ENCODE measurements at places on chromosomes 5 and 9.

DNA sequence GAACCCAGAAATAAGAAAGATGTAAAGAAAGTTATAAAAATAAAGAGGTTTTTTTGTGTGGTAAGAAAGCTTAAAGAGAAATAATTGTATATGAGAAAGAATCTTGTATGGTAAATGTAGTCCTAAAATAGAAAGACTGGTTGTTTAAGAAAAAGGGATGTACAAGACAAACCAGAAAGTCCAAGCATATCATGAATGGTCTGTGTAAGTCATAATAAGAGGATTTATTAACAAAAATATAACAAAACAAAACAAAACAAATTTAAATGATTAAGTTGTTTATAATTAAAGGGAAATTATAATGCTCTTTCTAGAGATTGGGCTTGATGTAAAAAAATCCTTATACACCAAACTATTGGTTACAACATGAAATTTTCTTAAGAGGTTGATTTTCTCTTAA, 590.4 kb upstream of the PTGER4 start:
- DNase-seq: no peak

- DNase-seq: no peak
Measured at GRCh38 chr5:135565266-135565665, 13.5 kb downstream of the CXCL14 start.

GRCh38 chr5:131749138-131749537, 47.7 kb downstream of the FNIP1 start:
- no peak for DNase-seq

DNA sequence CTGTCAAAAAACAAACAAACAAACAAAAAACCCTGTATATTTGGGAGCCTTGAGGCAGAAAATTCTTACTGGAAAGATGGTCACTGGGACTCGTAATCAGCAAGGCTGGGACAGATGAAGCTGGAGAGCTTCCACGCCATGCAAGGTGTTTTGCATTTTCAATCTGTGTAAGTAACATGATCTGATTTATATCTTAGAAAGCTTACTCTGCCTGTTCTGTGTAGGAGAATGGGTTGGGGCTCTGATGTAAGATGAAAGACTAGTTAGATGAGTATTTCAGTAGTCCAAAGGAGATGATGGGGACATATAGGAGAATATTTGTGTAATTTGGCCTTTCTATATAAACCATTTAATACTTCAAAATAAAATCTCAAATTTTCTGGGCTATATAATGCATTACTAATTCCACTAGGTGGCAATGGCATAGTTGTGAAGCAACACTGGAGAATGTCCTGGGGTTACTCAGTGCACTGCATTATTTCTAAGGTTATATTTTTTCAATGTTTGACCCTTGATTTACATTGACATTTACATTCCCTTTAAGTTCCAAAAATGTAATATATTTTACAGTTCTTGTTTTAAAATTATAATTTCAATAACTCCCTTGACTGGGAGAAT, 21.9 kb upstream of the FSD1L start:
- DNase-seq: no peak

- DNase-seq: no peak
Measured at GRCh38 chr5:170606941-170607340, 103.1 kb downstream of the KCNIP1 start.

DNA sequence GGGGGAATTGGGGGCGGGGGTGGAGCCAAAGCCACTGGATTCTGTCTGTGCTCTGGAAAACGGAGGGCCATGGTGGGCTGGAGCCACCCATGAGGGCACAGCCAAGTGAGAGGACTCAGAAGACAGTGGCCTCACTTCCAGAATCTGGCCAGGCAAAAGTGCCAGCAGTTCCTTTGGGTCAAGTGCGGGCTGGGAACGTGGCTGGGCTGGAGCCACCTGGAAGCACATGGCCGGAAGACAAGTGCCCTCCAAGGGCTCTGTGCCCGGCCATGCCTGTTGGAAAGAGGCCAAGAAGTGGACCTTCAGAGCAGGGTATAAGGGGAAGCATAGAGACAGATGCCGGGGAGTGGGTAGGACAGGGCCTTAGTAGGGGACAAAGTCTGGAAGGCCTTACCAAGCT, 11.7 kb upstream of the SH3PXD2B start:
- no peak for DNase-seq

DNA sequence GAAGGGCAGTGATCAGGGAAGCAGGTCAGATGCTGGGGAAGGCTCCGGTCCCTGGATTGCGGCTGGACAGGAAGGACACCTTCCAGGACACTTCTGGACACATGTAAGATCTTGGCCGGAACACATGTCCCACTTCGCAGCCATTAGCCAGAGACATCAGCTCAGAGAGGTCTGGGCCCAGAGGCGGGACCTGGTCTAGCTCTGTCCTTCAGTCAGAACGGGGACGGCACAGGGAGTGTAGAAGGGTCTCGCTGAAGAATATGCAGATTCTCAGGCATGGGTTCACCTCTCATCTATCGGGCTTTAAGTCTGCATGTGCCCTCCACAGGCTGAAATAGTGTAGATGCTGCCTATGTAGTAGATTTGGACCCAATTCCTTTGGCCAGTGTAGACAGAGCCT, 73.3 kb downstream of the NTNG2 start:
- no peak for DNase-seq

DNA sequence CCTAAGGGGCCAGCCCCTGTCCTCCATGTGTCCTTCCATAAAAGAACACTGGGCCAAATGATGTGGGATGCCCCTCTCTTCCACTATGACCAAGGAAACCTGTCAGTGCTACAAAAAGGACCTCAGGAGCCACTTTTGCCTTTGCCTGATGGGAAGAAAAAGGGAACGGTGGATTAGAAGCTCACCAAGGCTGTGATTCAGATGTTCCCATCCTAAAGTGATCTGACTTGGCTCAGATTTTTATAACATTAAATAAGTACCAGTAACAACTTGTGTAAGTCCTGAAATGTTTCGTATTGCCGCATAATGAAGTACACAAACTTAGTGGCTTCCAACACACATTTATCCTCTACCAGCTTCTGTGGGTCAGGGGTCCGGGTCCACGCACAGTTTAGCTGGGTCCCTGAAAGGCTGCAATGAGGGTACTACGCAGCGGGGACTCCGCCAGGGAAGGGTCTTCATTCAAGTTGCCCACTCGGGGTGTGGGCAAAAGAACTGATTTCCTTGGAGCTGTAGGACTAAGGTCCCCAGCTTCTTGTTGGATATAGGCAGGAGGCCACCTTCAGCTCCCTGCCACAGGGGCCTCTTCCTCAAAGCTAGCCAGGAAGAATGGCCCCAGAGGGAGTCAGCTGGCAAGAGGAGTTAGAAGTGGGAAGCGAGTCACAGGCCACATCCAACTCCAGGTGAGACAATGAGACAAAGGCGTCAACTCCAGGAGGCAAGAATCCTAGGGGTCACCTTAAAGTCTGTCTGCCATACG, 60.4 kb downstream of the RAPGEF1 start:
- no peak for DNase-seq

GRCh38 chr5:129399069-129399468, 61.0 kb upstream of the ADAMTS19 start:
- DNase-seq: no peak

- DNase-seq: no peak
Measured at GRCh38 chr5:158162026-158162425, 303.1 kb upstream of the CLINT1 start.

DNA sequence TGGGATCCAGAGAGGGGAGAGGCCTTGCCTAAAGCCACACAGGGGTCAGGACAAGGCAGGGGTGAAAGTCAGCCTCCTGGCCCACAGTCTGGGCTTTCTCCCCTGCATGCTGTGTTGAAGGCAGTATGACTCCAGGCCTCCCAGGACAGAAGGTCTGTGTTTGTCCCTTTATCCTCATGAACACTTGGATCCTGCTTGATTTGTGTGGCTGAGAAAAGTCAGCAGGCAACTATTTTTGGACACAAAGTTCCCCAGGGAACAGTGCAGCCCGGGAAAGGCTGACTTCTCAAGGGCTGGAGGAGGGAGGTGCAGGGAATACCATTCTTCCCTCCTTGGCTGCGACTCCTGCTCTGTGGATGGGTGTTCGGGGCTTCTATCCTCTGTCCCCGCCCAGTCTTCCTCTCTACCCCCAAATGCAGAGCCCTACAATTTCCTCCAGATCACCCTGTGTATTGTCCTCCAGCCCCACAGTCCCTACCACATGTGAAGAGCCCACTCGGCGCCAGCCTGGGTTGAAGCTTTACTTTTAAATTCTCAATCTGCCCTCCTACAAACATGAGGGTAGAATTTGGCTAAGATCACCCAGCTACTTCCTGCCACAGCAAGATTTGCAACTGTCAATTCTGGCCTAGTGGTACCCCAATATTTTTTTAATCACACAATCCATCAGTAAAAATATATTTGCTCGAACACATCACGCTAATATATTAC, 4.1 kb downstream of the AKNA start:
- DNase-seq: no peak

- no peak for DNase-seq
Measured at GRCh38 chr9:12133416-12133815, 559.8 kb upstream of the TYRP1 start.

GRCh38 chr9:119924736-119925135, 555.5 kb upstream of the BRINP1 start:
- no peak for DNase-seq

GRCh38 chr9:17521100-17521855, 57.6 kb upstream of the SH3GL2 start:
- no peak for DNase-seq

DNA sequence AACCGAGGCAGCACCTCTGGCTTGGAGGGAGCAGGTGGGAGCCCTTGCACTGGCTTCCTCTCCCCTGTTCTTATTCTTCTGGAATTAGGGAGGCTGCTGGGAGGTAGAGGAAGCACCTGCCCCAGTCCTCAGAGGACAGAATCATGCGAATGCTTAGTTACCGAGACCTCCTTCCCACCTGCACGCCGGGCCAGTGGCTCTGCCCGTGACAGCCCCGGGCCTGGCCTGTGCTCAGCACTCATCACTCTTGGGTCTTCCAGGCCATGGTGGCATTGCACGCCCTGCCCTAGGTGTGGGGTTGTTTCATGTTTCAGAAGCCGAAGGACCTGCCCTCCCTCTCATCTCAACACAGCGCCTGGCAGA, 45.3 kb upstream of the NKD2 start:
- no peak for DNase-seq

DNA sequence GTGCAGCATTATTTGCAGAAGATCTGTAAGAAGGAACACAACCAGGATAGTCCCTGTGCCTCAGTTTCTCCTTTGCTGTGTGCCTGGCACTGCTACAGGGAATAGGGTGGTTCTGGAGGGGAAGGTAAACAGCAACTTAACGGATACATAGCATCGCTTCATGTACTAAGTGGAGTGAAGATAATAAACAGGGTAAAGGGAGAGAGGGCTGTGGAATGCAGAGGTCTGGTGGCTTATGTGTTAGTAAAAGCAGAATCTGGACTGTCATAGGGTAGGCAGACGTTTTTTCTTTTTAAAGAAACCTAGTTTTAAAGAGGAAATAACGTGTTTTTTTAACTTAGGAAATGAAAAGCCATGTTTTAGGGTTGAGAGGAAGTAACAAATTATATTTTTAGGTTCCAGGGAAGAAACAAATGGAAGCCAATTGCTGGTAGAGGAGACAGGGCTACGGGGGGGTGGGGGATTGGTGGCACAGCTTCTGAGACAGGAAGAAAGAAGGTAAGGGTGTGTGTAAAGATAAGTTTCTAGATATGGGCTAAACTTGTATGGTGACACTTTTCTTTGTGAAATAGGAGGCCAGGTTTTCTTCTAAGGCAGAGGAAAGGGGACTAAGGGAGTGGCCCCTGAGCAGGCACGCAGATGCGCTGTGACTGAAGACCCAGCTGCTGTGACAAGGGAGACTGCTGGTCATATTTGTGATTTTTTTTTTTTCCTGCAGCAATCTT, 1.3 kb downstream of the GNG10 start:
- no peak for DNase-seq

GRCh38 chr5:142955628-142956027, 185.5 kb downstream of the ARHGAP26 start:
- DNase-seq: no peak

- no peak for DNase-seq
Measured at GRCh38 chr5:124274949-124275348, 471.5 kb downstream of the ZNF608 start.

DNA sequence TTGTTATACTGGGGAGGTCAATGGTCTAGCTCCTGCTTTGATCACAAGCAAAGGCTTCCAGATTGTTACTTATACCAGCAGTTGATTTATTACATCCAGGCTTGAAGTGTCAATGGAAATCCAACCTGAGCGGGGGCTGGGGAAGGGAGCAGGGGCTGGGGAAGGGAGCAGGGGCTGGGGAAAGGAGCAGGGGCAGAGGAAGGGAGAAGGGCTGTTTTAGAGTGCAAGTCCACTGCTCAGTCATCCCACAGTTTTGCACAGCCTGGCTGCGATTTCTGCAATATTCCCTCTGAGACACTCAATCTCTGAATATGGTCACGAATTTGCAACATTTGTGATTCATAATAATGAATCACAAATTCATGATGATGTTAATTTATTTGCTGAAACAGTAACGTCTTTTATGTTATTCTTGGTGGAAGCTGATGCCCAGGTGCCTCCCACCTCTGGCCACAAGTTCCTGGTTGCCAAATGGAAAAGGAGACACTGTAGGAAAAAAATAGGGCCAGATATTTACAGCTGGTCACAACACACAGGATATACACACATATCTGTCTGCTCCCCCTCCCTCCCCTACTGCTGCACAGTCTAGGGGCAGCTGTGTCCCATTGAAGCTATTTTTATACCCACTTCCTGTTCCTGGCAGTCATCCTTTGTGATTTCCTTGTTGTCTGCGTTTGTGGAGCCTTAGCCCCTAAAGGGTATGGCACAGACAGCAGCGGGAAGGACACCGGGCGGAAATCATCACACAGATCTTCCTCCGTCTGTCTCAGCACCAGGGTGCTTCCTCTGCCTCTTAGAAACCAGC, 325.1 kb downstream of the GADD45G start:
- peak; percentile 43 for DNase-seq

DNA sequence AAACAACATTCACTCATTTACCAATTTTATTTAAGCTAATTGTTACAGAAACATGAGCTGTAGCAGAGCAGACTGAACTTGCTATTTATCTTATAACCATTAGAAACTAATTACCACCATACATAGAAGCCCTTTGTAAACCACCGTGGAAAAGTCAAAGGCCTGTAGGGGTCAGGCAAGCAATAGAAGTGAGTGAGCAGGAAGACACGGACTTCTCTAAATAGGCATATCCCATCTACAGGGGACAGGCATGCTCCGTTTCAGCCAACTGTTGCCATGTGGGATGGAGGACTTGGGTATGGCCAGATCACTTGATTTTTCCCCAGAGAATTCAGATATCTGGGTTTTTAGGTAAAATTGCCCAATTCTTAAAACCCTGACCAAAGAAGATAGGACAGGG, 44.8 kb downstream of the PRRC1 start:
- no peak for DNase-seq

DNA sequence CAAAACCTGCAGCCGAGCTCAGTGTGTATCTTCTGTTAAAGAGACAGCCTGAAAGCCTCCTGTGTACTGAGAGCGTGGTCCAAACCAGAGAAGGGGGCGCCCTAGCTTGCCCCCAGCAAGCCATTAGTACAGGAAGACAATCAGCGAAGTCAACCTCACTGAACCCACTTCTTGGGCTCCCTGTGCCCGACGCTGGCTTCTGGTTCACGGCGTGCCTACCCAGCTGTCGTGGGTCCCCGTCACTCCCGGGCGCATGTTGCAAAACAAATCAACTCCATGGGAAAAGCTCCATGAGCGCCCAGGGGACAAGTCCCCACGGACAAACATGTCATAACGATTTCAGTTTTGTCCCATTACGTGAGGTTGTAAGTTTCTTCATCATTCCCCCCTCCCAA, 326.9 kb downstream of the SH3GL2 start:
- no peak for DNase-seq

GRCh38 chr9:36092509-36093215, 43.9 kb upstream of the GLIPR2 start:
- no peak for DNase-seq

GRCh38 chr9:137266162-137266527, 11.0 kb downstream of the NELFB start:
- DNase-seq: no peak
